Activated CD4-positive, alpha-beta T cell treated with anti-CD3 and anti-CD28 coated beads for 24 hours (primary cell): ENCODE measurements at places on chromosomes 2 and 18.

DNA sequence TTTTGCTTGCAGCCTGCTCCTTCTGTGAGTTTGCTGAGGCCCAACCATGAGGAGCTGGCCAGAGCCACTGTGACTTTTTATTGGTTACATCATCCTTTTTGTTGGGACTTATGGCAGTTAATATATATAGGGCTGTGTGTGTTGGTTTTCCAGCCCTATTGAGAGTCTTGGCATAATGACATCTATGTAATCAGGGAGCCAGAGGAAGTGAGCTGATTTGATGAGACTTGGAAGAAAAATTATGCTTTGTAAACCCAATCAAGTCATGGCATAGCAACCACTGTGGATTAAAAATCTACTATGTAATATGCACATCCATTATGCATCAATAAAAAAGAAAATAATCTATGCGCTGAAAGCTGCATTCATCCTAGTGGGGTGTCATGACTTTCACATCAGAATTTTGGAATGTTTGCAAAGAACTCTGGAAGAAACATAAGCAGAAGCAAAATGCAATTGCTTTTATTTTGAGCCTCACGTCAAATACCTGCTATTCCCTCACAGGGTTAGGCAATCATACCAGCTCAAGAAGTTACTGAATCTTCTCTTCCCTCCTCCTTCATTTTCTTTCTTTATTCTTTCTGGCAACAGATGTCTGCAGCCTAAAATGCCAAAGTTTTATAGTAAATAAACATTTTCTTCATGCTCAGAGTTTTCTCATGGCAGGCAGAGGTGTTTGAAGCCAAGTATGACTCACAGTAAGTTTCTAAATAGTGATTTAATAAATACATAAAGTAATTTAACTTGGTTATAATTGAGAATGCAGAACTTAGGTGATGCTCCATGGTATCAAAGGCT, 308.5 kb downstream of the KCNS3 start:
- DNase-seq = no peak

DNA sequence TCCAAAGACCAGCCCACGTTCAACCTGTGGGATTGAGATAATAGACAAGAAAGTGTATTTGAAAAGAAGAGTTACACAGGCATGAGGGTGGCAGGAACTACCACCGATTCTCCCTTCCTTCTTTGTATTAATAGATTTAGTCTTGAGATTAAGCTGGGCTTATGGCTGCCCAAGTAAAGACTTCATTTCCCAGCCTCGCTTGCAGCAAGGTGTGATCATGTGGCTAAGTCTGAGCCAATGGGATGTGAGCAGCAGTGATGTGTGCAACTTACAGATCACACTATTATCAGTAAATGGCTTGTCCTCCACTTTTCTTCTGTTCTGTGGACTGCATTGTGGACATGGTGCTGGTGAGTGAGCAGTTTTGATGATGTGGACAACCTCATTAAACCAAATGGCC, 101.7 kb downstream of the POLR1A start:
- DNase-seq = no peak

- DNase-seq = no peak
These were observed 69.3 kb downstream of the NRP2 start for GRCh38 chr2:205751569-205752031.

- no peak for DNase-seq
These were observed 83.4 kb downstream of the EHD3 start for GRCh38 chr2:31317396-31317795.

DNA sequence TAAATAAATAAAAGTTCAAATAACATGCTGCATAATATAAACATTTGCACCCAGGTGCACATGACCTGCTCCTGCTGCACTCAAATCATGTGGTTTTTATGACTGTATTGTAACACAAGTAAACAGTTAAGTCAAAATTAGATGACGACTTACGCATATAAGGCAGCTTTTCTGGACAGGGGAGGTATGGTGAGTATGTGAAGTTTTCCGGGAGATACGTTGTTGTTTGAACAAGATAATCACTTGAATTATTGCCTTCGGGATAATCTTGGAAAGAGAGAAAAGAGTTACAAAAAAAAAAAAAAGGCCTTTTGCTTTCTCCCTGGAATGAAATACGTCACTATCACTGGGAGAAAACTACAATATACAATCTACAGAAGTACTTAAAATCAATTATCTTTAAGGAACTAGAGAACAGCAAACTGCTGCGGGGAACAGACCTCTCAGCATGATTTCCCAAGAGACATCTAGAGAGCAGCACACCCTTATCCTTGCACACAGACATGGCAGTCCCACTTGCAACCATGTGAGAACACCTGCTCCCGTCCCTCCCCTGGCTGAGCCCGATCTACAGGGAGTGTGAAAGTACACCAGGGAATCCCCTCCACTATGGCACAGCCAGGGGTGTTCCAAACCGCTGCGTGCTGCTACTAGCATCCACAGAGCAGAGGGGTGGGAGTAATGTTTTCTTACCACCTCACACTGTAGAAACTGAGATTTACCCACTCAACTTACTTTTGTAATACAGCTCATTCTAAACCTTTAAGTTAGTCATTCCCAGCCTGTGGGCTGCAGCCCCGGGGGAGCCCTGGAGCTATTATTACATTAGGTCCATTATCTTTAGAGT, 26.3 kb downstream of the B4GALT6 start:
- DNase-seq = peak; percentile 4

- no peak for DNase-seq
These were observed 59.7 kb downstream of the EXOC6B start for GRCh38 chr2:72765997-72766609.

GRCh38 chr2:112603731-112604130, 19.3 kb downstream of the CHCHD5 start:
- DNase-seq = no peak

- DNase-seq = no peak
These were observed 48.1 kb downstream of the KCNE4 start for GRCh38 chr2:223100061-223100511.

DNA sequence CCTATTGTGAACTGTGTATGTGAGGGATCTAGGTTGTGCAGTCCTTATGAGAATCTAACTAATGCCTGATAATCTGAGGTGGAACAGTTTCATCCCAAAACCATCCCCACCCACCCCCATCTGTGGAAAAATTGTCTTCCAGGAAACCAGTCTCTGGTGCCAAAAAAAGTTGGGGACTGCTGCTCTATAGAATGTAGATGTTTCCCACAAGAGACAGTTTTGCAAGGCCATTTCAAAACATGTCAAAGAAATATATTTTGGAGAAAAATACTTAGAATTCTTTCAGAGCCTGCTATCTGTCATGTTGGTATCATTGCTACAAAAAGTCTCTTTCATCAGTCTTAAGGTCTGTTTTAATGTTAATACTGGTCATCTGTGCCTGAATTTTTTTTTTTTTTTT, 4.1 kb upstream of the SLC39A10 start:
- DNase-seq = no peak

DNA sequence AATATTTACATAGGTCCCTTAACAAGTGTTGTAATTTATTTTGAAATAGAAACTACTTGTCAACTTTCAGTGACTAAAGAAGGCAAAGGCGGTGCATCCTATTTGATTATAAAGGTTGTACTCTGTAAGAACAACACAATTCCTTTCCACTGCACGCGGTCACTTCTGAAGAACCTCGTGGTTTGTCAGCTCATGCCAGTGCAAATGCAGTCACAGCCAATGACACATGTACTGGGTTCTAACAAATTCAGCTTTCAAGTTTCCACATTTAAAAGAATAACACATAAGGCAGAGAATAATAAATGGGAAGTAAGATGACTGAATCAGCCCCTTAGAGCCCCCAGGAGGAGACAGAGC, 39.7 kb downstream of the CYB5A start:
- DNase-seq = no peak

DNA sequence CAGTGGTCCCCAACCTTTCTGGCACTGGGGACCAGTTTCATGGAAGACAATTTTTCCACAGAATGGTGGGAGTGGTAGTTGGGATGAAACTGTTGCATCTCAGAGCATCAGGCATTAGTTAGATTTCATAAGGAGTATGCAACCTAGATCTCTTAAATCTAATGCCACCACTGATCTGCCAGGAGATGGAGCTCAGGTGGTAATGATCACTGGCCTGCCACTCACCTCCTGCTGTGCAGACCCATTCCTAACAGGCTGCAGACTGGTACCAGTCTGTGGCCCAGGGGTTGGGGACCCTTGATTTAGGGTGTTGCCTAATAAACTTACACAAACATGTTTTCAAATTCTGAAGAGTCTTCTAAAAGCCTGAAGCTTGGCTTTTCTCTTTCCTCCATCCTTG, 261.3 kb downstream of the CDH19 start:
- no peak for DNase-seq

DNA sequence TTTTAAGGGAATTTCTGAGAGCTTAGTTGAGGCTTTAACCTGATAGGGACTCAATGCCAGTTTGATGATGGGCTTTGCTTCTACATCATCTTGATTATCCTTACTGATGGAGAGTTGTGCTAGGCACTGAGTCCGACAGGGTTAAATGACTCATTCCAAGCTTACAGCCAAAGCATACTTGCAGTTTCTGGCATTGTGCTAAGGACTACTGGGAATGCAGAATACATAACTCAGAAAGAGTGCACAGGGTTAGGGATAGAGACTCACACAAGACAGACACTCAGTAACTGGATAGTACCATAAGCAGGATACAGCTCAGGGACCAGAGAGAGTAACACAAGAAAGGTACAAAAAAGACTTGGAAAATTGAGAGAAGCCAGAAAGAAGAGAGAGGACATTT, 94.1 kb upstream of the SLC14A2 start:
- DNase-seq = no peak

- no peak for DNase-seq
These were observed 48.1 kb downstream of the TSN start for GRCh38 chr2:121803503-121803902.

- no peak for DNase-seq
These were observed 169.5 kb downstream of the MTCL1 start for GRCh38 chr18:8874872-8875271.

GRCh38 chr2:43285987-43286386, 59.6 kb upstream of the ZFP36L2 start:
- DNase-seq = no peak

DNA sequence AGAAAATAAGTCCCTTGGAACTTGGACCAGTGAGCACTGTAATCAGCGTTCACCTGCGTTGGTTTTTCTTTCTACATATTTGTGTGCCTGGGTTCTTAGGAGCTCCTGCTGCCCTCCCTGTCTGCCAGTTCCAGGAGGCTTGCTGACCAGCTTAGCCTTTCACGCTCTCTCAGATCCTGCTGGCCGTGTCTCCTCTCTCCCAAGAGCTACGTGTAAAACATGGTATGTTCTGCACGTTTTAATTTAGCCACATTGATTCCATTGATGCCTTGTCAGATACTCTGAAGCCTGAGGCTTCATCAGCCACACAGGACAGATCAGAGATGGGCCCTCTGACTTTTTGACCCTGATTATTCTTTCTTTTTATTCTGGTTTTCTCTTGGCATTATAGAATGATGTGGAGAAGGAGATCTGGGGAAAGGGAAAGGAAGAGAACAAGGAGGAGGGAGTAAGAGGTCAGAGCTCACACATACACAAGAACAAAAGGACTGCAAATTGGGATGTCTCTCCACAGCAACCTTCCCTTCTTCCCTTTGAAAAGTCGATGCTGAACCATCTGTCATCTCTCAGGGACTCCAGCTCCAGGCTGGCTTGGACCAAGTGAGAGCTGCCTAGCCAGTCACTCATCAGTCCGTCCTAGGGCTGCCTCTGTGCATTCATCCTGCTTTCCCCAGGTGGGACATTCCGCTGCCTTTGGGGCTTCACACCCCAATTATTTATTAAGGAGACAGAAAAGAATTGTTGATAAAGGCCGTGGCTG, 152.8 kb downstream of the PIK3C3 start:
- no peak for DNase-seq

GRCh38 chr2:238308177-238308576, 12.1 kb upstream of the TRAF3IP1 start:
- no peak for DNase-seq

GRCh38 chr2:206084870-206085741, 868 bp downstream of the INO80D start:
- no peak for DNase-seq

- no peak for DNase-seq
These were observed 338.4 kb downstream of the ZNF804A start for GRCh38 chr2:184936761-184937160.

DNA sequence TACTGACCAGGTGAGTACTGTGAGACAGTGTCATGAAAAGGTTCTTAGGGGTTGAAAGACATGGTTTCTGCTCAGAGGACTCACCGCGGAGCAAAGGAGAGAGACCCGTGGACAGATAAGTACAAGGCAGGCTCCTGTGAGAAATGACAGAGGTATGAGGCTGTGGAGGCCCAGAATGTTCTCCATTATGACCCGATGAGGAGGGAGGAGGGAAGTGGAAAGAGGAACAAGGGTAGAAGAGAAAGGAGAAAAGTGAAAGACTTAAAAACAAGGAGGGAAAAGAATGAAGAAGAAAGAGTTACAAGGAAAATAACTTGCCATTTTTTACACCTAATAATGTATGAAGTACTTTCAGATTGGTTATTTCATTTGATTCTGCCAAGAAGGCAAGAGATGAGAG, 29.8 kb downstream of the MAPRE3 start:
- no peak for DNase-seq

DNA sequence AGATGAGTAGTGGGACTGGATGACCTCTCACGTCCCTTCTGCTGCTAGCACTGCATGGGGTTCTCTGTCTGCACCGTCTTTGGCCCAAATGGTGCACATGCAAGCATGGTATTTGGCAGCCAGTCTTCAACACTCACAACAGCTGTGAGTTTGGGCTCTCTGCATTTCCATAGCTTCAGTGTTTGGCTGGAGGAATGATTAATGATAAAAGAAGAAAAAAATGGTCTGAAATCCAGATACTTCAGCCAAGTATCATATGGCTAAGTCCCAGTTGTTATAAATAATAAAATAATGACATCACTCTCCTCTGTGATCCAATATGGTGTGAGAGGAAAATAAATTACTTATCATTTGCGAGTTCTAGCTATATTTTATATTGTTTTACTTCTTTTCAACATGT, 173.3 kb downstream of the DCDC2C start:
- DNase-seq = no peak

GRCh38 chr2:61015976-61016375, 1.5 kb upstream of the PEX13 start:
- no peak for DNase-seq

GRCh38 chr2:181077128-181077709, 96.8 kb downstream of the UBE2E3 start:
- peak; percentile 1 for DNase-seq

- no peak for DNase-seq
These were observed 151.5 kb upstream of the PKDCC start for GRCh38 chr2:41896186-41896846.

DNA sequence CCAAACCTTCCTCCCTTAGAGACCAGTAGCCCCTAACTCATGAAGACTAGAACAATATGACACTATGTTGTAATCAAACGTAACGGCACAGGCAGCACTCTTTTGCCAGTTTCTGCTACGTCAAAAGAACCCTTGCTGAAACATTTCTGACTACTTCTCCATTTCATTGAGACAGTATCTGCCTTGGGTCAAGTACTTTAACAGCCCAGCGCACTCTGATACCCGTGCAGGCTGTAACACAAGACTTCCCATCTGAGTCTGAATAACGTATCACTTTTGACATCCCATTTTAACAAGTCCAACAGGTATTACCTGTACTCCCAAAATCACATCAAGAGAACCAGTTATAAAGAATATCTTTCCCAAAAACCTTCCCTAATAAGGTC, 38.4 kb downstream of the TBC1D8 start:
- no peak for DNase-seq
